ENCODE measurements at places on chromosomes 1 and 21.

DNA sequence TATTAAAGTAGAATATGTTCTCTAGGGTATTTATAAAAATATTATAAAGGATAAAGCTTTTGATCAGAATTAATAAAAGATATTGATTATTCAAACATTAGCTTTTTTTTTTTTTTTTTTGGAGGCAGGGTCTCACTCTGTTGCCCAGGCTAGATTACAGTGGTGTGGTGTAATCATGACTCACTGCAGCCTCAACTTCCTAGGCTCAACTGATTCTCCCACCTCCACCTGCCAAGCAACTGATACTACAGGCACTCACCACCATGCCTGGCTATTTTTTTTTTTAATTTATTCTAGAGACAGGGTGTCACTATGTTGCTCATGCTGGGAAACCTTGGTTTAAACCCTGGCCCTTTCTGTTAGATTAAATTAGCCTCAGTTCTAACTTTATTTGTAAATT, 188.3 kb downstream of the CLEC20A start:
- DNase-seq = no peak

DNA sequence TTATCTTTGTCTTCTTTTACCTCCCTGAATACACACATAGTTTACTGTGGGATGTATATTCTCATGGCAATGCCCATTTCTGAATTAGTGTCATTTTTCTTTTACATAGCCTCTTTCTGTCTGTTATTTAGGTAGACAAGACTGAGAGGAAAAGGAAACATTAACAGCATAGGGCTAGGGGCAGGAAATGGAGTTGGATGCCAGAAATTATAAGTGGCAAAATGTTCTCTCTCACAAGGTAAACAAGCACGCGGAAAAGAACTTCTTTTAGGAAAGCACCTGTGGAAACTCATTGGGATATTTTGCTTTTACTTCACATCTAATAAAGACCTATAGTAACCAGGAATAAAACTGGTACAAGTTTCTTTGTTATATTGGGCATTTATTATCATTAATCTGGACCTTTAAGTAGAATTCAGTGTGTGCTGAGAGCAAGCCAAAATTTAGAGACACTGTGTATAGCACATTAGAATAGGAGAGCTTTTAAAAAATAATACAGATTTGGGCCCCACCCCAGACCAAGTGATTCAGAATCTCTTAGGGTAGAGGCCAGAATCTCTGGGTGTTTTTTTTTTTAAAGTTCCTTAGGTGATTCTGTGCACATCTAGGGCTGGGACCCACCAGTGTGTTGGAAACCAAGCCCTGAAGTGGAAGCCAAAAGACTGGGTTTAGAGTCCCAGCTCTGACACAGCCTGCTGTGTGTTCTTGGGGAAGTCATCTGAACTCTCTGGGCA, 32.7 kb downstream of the S100A10 start:
- no peak for DNase-seq

DNA sequence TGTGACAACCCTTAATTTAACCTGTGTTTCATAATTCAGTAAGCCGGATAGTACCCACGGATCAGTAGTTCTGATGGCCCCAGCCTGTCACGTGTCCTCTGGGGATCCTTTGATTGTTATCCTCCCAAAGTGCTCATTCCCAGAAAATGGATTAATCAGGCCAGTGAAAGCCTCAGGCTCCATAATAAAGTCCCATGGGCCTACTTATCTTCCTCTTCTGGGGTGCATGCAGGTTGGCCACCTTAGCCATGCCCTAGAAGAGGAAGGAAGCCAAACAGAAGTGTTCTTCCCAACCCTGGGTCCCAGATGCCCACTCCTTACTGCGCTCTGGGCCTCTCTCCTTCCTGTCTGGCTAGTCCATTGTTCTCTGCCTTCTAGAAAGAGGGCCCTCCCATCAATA, 146.1 kb downstream of the EDEM3 start:
- no peak for DNase-seq

DNA sequence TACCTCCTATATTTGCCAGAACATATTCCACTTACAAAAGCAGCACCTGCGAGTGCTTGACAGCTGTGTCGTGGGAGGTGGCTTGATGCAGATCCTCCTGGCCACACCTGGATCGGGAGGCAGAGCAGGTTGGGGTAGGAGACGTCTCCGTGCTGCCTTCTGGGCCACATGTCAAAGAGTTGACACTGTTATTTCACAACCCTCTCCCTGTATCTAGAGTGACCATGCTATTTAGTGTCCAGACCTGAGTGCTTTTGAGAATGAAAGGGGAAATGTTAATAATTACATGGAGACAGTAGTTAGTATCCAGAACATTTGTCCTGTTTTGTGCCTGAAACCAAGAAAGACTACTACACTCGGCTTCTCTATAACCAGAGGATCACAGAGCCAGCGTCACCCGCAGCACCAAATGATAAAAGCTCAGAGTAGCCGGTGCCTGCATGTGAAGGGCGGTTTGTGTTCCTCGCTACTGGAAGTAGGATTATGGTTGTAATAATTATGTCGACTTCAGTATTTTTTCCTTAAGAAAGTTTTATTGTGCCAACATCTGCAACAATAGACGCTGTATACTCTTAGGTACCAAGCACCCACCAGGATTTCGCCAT, 77.1 kb downstream of the GALNT2 start:
- DNase-seq = no peak

DNA sequence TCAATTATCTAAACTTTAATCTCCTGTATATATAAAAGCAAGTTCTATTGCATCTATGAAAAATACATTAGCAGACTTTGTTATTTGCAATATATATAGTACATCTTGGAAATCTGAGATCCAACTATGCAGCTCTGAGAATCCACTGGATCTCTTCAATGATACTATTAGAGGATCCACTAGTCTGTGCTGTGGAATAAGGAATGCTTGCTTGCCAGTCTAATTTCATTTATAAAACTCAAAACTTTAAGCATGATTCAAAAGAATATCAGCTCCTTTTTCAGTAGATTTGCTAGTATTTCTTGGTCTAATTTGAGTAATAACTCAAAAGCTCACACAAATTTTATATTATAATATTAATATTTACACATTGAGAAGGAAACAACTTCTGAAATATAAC, 115.1 kb downstream of the SPATA6 start:
- DNase-seq = no peak

DNA sequence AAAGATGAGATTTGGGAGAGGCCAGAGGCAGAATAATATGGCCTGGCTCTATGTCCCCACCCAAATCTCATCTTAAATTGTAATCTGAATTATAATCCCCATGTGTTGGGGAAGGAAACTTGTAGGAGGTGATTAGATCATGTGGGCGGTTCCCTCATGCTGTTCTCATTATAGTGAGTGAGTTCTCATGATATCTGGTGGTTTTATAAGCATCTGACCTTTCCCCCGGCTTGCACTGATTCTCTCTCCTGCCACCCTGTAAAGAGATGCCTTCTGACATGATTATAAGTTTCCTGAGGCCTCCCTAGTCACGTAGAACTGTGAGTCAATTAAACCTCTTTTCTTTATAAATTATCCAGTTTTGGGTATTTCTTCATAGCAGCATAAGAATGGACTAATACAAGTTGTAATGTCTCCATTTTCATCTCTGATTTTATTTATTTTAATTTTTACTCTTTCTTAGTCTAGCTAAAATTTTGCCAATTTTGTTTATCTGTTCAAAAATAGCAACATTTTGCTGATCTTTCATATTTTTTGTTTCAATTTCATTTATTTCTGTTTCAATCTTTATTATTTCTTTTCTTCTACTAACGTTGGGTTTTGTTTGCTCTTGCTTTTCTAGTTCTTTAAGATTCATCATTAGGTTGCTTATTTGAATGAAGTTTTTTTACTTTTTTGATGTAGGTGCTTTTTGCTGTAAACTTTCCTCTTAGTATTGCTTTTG, 67.0 kb upstream of the ZRANB2 start:
- DNase-seq = no peak

DNA sequence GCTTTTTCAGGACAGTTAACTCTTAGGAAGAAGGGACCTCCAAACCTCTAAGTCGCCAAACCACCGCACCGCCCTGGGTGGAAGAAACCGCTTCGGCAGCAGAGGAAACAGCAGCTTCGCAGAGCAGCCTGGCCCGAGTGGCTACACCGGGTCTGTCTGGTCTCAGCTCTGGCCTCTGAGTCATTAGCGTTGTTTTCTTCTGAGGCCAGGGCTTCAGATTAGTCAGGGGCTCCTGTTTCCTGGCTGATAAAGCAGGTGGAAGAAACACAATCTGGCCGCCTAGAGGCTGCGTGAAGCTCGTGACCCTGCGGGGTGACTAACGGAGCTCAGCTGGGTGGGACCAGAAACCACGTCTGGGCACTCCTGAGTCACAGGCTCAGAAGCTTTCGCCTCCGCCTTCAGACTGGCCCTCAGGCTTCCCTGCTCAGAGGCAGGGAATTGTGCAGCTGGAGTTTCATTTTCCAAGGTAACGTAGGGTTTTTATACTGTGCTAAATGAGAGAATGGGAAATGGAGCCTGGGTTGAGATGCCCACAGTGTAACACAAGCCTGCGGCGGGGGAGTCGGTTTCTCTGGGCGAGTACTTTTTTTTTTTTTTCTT, 44.9 kb downstream of the CHAF1B start:
- peak; percentile 74 for DNase-seq

GRCh38 chr1:8965121-8965820, 19.6 kb downstream of the CA6 start:
- no peak for DNase-seq

- no peak for DNase-seq
Observed at GRCh38 chr21:33359446-33359845, 34.7 kb downstream of the IFNAR1 start.

GRCh38 chr21:45836694-45837670, 144.6 kb upstream of the COL6A1 start:
- no peak for DNase-seq

DNA sequence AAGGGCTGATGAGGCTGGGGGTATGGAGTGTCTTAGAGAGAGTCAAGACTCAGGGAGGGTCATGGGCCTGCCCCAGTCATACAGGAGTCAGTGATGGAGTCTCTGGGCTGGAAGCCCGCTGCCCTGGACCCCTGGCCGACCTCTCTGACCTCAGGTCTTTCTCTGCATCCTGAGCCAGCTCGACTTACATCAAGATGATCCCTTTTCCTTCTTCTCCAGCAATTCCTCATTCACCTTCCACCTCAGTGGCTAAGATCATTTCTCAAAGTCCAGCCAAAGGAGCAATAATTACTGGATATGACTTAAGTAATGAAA, 308.6 kb downstream of the MATN1 start:
- DNase-seq = no peak

DNA sequence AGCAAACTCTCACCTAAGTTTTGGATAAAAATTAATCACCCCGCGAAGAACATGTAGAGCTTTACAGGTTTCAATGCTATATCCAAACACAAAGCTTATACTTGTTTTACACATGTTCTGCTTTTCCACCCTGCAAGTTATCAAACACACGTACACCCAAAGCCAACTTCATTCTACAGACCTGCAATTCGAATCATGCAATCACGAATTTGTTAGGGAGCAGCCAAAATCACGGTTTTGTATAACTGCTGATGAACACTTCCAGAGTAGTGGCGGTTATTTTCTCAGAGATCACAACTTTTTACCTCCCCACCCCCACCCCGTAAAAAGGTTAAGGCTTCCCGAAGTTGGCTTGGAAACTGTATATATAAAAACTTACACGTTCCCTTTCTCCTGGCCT, 1.4 kb downstream of the HMGN1 start:
- DNase-seq = no peak

- no peak for DNase-seq
Observed at GRCh38 chr1:178651742-178652141, 73.3 kb upstream of the RALGPS2 start.

DNA sequence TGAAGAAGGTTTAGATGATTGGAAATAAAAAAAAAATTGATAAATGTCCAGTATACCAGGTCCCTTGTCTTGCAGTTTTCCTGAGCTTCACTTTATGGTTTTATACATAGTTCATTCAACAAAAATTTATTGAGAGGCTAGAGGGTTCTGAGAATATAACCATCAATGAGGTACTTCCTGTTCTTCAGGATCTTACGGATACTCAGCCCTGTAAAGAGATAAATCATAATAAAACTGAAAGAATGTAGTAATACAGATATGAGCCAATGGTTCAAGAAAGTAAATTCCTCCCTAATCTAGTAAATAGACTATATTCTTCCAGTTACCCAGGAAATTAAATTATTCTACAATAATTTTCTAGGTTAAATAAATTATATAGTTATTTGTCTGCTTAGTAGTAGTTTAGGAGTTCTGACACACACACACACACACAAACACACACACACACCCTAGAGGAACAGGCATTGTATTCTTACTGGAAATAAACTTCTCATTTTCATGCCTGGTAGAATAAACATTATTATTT, 70.4 kb upstream of the HMCN1 start:
- DNase-seq = no peak

GRCh38 chr1:234675572-234675971, 65.6 kb upstream of the IRF2BP2 start:
- no peak for DNase-seq

GRCh38 chr1:179310291-179310690, 16.7 kb downstream of the SOAT1 start:
- DNase-seq = no peak

DNA sequence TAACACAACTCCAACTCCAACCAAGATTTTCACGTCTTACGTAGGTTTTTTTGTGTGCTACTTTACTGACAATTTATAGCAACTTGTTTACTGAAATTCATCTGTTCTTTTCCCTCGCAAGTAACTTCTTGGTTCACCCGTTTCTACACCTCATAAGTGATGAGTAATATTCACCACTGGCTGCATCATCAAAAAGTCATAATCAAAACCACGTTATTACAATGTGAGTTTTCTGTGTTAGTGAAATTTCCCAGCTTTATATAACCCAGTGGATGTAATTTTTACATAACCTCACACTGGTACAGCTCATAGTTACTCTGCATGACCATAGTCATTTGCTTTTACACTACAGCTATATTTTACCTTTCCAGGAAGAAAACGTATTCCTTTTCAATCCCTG, 401.1 kb upstream of the LYPLAL1 start:
- no peak for DNase-seq

- DNase-seq = no peak
Observed at GRCh38 chr1:58979677-58980076, 195.8 kb upstream of the JUN start.

DNA sequence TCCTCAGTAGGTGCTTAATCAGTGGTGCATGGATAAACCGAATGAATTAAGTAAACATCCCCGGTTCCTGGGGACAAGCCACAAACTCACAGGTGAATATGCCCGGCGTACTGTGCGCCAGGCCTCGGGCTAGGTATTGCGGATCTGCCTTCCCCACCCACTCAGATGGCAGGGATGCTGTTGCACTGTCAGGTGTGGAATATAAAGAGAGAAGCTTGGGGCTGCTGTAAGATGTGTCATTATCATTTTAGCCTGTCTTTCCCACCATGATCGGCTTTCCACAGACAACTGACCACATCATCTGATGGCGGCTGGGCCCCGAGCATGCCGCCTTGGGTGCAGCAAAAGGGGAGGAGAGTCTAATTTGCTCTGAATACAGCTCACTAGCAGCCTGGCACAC, 45.4 kb upstream of the LRP8 start:
- DNase-seq = no peak

GRCh38 chr1:175591083-175591743, 152.2 kb downstream of the TNR start:
- no peak for DNase-seq

GRCh38 chr1:75791022-75791421, 5.0 kb downstream of the RABGGTB start:
- no peak for DNase-seq

- no peak for DNase-seq
Observed at GRCh38 chr1:208101661-208102431, 142.3 kb downstream of the PLXNA2 start.
